ENCODE measurements at places on chromosomes 13 and 19. TPM values are rescaled to one million over a fixed set of nuclear protein-coding genes. Genes with fewer than 3 reads are reported as not detected.

- H3K27ac ChIP-seq: no peak overlapping the region
- no peaks in the 10 kb centered on the region for H3K36me3 ChIP-seq
- H3K27me3 ChIP-seq: no peaks in the 10 kb centered on the region
- DNase-seq: no peak
- H3K4me3 ChIP-seq: no peak overlapping the region
- H3K4me1 ChIP-seq: peaks cover 34% of the 10 kb centered on the region
Measured at GRCh38 chr13:110627351-110627750, 12.0 kb downstream of the NAXD start.

GRCh38 chr13:99865420-99865930 lies 106.1 kb downstream of the ZIC5 start:
- no peaks in the 10 kb centered on the region for H3K4me1 ChIP-seq
- H3K27me3 ChIP-seq: no peaks in the 10 kb centered on the region
- DNase-seq: no peak
- H3K36me3 ChIP-seq: no peaks in the 10 kb centered on the region

GRCh38 chr19:6287269-6287885 lies 7.6 kb upstream of the MLLT1 start:
- H3K36me3 ChIP-seq: no peaks in the 10 kb centered on the region
- no peaks in the 10 kb centered on the region for H3K27me3 ChIP-seq
- H3K27ac ChIP-seq: no peak overlapping the region
- H3K4me3 ChIP-seq: no peak overlapping the region
- no peaks in the 10 kb centered on the region for H3K4me1 ChIP-seq

GRCh38 chr13:97003071-97003470 lies 8.8 kb upstream of the OXGR1 start:
- DNase-seq: no peak
- no peak overlapping the region for H3K27ac ChIP-seq

- H3K27me3 ChIP-seq: no peaks in the 10 kb centered on the region
- peak overlapping the region; percentile 86 for H3K27ac ChIP-seq
- peaks cover 10% of the 10 kb centered on the region for H3K4me1 ChIP-seq
- peak; percentile 87 for DNase-seq
Measured at GRCh38 chr19:37933937-37934358, 26.9 kb downstream of the SIPA1L3 start.

The ZNF816 gene
- total RNA-seq: 17.4 TPM

The ERFL gene
- total RNA-seq: not detected

The DPY19L3 gene
- 49.5 TPM for total RNA-seq
